Dermis microvascular lymphatic vessel endothelial cell (primary cell): ENCODE measurements at places on chromosomes 3 and 15. TPM values are rescaled to one million over a fixed set of nuclear protein-coding genes. Genes with fewer than 3 reads are reported as not detected.

The FEZF2 gene
- total RNA-seq = not detected in 2 replicates

The RTP1 gene
- not detected in 2 replicates for total RNA-seq

The SUCNR1 gene
- not detected in 2 replicates for total RNA-seq

The CHDH gene
- 0.25 and 0.26 TPM in 2 replicates for total RNA-seq
